ENCODE measurements at places on chromosomes 7 and 10.

DNA sequence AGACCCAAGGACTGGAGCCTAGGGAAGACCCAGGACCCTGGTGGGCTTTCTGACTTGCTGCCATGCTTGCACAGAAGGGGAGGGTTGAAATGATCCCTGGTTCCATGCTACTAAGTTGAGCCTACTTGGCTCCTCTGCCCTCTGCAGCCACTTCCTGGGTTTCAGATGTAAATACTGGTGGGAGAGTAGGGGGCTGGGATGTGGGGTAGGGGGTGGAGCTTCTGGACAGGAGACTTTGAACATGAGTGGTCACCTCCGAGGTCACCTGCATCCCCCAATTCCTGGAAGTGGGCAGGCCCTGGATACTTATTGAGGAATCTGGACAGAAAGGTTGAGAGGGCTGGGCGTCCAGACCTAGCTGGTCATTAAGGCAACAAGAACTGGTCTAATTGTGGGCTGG lies 2.9 kb upstream of the ZMIZ1 start:
- no peak for DNase-seq

GRCh38 chr7:151339651-151340382 lies 1.8 kb upstream of the NUB1 start:
- no peak for DNase-seq

DNA sequence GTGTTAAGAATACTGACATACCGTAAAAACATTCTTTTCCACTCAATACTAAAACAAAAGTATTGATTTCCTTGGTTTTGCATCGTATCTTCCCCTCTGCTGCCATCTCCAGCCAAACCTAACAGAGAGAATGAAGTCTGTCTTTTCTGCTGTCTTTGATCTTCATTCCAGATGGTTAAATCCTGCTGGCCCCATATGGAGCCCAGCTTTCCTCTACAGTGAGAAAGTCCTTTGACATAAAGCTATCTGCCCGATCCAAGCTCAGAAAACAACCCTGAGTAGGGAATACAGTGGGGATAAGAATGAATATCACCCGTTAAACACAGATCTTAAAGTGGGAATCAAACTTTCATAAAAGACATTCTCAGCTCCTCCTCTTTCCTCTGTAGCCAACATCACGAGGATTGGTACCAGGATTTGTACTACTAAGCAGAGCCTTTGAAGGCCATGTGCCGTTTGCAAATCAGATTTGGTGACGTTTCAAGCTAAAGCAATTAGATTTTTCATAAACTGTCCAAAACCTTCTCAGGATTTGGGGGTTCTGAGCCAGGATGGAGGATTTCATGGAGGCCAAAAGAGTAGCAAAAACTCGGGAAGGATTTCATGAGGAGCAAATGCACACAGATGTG lies 30.8 kb upstream of the GPAM start:
- no peak for DNase-seq

DNA sequence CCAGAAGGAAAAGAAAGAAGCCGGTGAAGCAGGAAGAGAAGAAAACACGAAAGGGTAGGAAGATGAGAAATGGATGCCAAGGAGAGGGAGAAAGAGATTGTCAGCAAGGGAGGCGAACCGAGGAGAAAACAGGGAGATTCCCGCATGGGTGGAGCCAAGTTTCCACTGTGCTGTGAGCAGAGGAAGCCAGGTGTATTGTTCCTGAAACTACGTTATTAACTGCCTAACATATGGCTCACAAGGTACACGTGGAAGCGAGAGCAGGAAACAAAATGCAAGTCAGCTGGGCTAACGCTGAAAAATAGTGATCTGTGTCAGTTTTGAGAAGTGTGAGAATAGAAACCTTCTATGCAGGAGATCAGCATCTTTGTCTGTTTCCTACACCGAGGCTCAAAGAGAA lies 20.4 kb upstream of the HIPK2 start:
- DNase-seq: no peak

DNA sequence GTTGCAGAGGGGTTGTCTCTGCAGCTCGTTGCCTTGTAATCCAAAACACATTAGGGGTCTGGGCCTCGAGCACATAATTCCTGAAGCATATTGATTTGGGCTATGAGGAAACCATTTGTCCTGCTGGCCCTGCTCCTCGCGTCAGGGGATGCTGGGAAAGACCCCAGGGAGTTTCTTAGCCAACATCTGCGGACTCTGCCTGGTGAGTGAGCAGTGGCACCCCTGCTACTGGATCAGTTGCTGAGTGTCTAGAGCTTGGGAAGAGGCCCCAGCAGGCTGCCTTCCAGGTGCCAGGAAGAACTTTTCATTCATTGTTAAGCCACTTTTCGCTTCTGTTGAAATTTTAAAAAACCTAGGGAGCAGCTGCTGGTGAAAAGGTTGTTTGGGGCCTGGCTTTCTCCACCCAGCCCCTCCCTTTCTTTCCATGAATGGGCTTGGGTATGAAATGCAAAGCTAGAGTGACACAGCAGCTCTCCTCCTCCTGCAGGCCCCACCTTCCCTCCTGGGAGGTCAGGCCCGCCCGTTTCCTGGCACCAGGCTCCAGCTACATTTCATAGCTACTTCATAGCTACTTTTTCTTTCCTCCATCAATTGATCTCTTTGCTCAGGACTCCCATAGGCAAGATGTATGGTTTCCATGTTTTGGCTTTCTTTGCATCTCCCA lies 26.8 kb downstream of the TACR2 start:
- peak; percentile 26 for DNase-seq

DNA sequence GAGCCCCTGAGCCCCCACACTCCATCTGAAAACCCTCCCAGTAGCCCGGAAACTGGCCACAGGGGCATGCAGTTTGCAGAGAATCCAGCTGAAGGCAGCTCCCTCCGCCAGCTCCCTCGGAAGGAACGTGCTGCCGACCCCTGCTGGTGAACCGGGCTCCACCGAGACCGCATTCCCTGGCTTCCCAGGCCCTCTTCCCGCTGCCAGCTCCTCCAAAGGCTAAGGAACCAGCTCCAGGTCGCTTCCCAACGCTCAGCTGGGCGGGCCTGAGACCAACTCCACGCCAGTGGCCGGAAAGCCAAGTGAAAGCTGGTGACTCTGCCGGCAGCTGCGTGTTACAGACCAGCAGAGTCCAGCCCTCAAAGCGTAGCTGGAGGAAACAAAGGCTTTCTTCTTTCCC lies 35.8 kb downstream of the GPER1 start:
- no peak for DNase-seq

- DNase-seq: no peak
These were observed 38.1 kb upstream of the PIK3AP1 start for GRCh38 chr10:96758423-96758822.
